ENCODE measurements at places on chromosomes 2 and 18. TPM values are rescaled to one million over a fixed set of nuclear protein-coding genes. Genes with fewer than 3 reads are reported as not detected.

ADCYAP1 gene
- polyA plus RNA-seq, result not detected

RIT2 gene
- polyA plus RNA-seq, result not detected

FAM110C gene
- 1.4 TPM for polyA plus RNA-seq

IL36A gene
- not detected for polyA plus RNA-seq

CHST9 gene
- 0.03 TPM for polyA plus RNA-seq

ARHGEF4 gene
- 2.1 TPM for polyA plus RNA-seq

ALLC gene
- polyA plus RNA-seq, result not detected

KLHL14 gene
- polyA plus RNA-seq, result 0.07 TPM

GTF3C2 gene
- polyA plus RNA-seq, result 17.8 TPM

MEMO1 gene
- polyA plus RNA-seq, result 41.6 TPM

TBR1 gene
- polyA plus RNA-seq, result not detected

VSNL1 gene
- polyA plus RNA-seq, result 8.5 TPM

OBSL1 gene
- 177 TPM for polyA plus RNA-seq

MTA3 gene
- 11.9 TPM for polyA plus RNA-seq

SCG2 gene
- polyA plus RNA-seq, result 0.07 TPM

CXCR1 gene
- polyA plus RNA-seq, result 0.08 TPM

Measured in heart left ventricle (tissue), 16 donors.